ENCODE measurements at places on chromosomes 2 and 18.
A peak's percentile ranks its signal among the peaks of the same experiment; 100 is the strongest.

DNA sequence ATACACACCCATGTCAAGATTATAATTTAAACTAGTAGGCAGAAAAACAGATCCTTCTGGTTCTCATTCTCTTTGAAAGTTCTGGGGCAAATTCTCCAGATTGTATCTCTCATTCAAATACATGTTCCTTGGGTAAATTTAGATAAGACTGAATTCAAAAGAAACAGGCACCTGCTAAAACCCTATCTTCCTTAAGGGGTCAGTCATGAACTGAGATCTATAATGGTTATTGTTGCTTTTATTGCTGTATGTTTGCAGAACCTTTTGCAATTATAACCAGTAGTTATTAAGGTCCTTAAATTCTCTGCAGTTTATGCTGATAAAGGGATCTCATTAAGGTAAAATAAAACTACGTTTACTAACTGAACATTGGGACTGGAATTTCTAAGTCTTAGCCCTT, 83.5 kb downstream of the MYO5B start:
- DNase-seq: no peak

- DNase-seq: no peak
Observed at GRCh38 chr2:84498150-84498799, 18.0 kb upstream of the DNAH6 start.

GRCh38 chr2:242011167-242011513, 141.6 kb downstream of the RTP5 start:
- DNase-seq: no peak

DNA sequence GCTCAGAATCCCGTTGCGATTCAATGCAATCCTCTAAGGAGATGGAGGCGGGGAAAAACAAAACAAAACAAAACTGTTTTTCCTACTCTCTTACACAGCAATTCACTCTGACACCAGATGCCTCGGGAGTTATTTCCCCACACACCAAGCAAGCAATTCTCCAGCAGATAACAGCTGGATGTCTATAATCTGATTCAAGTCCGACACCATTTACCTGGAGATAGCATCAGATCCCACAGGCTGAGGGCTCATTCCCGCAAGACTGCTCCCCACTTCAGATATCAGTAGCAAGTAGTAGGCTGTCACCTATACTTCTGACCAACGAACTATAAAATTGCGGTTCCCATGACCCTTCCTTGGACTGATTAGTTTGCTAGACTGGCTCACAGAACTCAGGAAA, 58.7 kb downstream of the DTNB start:
- DNase-seq: no peak

DNA sequence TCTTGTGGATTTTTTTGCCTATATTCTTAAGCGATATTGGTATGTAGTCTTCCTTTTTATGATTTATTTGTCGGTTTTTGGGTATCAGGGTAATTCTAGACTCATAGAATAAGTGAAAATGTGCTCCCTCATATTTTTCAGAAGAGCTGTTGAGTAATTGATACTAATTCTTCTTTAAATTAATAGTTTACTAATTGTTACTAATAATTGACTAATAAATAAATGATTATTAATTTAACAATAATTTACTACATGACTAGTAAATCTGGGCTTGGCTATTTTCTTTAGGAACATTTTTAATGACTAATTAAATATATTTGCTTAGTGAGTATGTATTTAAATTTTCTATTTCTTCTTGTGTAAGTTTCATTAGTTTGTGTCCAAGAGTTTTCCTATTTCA, 325.0 kb downstream of the ADCYAP1 start:
- no peak for DNase-seq

GRCh38 chr2:20291846-20292408, 58.7 kb downstream of the PUM2 start:
- DNase-seq: no peak

- DNase-seq: no peak
Observed at GRCh38 chr2:235257590-235257989, 236.3 kb upstream of the AGAP1 start.

DNA sequence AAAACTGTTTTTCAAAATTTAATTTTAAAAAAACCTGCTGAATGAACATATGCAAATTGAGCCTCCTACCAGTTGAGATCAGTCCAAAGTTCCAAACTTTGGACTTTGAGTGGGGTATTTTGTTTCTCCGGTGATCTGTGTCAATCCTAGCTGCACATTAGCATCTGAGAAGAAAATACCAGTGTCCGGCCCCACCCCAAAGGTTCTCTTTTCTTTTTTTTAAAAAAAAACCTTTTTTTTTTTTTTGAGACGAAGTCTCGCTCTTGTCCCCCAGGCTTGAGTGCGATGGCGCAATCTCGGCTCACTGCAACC, 91.7 kb downstream of the SEPTIN10 start:
- no peak for DNase-seq

DNA sequence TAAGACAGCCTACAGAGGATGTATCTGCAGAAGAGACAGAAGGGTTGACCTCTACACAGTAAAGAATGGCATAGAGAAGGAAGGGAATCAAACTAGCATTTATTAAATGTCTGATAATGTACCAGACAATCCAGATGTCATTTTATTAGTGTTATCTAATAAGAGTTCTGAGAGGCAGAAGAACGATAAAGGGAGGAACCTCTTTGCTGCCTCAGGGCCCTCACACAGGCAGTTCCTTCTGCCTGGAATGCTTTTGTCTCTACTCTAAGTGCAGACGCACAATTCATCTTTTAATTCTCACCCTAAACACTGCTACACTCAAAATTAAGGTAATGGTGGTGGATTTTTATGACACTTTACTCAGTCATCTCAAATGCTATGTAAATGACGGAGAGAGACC, 64.5 kb downstream of the LRPPRC start:
- no peak for DNase-seq

GRCh38 chr18:12338382-12338781, 30.3 kb downstream of the TUBB6 start:
- DNase-seq: no peak

GRCh38 chr2:80169811-80170594, 134.5 kb downstream of the LRRTM1 start:
- DNase-seq: no peak

- no peak for DNase-seq
Observed at GRCh38 chr2:36680012-36680411, 16.5 kb upstream of the VIT start.

- DNase-seq: no peak
Observed at GRCh38 chr2:63425079-63425416, 163.2 kb downstream of the WDPCP start.

- peak; percentile 26 for DNase-seq
Observed at GRCh38 chr2:24123195-24123921, at the start of the genes FAM228B and PFN4. Gene FAM228B (plus strand): TSS chr2:24123469. CDS start chr2:24124362, 893 bp downstream. Gene PFN4 (minus strand): TSS chr2:24123334. CDS start chr2:24122535, 799 bp downstream.

DNA sequence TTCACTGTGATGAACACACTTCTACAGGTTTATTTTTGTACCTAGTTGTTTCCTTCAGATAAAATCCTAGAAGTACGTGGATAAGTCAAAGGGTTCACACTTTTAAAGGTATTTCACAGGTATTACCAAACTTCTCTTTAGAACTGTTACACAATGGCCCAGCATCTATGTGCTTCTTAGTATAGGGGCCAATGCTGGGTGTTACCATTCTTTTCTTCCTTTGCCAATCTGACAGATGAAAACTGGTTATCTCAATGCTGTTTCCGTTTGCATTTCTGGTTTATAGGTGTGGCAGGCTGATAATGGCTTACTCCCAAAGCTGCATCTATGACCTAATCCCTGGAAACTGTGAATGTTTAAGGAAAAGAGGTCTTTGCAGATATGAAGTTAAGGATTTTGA, 2.8 kb upstream of the TCF7L1 start:
- DNase-seq: no peak

- DNase-seq: no peak
Observed at GRCh38 chr2:109692013-109692743, 78.0 kb downstream of the SOWAHC start.

- DNase-seq: no peak
Observed at GRCh38 chr18:45850021-45850420, 24.5 kb downstream of the SIGLEC15 start.

GRCh38 chr18:11671156-11671555, 17.9 kb upstream of the GNAL start:
- DNase-seq: no peak

GRCh38 chr2:235390108-235390815, 103.6 kb upstream of the AGAP1 start:
- peak; percentile 5 for DNase-seq

- DNase-seq: no peak
Observed at GRCh38 chr18:62144338-62144737, 42.5 kb downstream of the PIGN start.

GRCh38 chr2:205678541-205679142, 3.7 kb upstream of the NRP2 start:
- DNase-seq: no peak

- no peak for DNase-seq
Observed at GRCh38 chr2:138023298-138023697, 59.0 kb downstream of the HNMT start.

GRCh38 chr18:63152791-63153190, 166.8 kb downstream of the BCL2 start:
- DNase-seq: no peak

DNA sequence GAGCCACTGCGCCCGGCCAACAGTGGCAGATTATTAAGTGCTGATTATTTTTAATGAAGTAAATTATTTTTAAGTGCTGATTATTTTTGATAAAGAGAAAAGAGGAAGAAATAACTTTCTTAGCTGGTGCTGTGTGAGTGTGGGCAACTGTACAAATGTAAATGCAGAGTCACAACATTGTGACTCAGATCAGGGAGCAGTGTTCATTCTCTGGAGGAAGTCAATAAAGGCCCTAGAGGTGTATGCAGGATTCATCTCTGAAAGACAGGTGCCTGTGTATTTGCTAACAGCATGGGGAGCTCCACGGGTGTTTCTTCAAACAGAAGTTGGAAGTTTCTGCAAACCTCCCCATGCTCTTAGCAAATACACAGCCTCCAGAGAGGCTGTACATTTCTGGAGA, 6.2 kb downstream of the KRTCAP3 start:
- no peak for DNase-seq

DNA sequence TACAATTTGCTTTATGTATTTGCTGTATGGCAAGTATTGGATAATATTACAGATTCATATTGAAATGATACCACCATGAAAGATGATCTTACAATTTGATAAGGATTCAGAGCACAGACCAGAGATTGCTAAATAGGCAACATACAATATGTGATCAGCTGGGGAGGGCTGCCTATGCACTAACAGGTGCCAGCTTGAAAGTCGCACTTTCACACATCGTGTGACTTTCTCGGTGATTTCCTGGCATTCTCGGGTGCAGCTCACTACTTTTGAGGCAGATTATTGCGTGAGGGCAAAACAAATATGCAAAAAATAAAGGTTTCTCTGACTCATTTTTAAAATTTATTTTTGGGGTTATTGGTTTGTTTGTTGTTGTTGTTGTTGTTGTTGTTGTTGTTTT, 36.0 kb downstream of the RBMS1 start:
- no peak for DNase-seq

DNA sequence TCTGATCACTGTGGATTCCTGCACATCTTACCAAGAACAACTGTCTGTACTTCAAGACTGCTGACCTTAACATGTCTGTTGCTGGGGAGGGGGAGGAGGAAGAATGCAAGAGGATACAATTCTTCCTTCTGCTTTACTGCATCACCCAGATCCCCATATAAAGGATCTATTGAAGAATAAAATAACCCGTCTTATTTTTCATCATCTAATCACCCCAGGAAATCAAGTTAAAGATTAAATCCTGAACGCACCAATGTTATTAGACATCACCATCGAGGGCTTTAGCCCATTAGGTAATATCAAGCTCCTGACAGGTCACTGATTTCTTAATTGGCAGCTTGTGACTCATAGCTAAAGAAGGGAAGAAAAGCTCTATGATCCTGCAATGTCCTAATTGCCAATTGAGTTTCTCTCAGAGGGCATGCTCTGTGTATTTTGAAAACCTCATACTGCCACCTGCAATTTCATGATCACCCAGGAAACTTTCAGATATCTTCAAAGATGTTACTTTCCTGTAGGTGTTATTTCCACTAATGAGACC, 75.4 kb upstream of the KCNE4 start:
- no peak for DNase-seq

- no peak for DNase-seq
Observed at GRCh38 chr2:102420290-102420689, 2.7 kb upstream of the IL18RAP start.

GRCh38 chr2:46072101-46072820, 224.9 kb upstream of the EPAS1 start:
- DNase-seq: no peak

GRCh38 chr18:74336656-74337055, 21.0 kb downstream of the C18orf63 start:
- no peak for DNase-seq

DNA sequence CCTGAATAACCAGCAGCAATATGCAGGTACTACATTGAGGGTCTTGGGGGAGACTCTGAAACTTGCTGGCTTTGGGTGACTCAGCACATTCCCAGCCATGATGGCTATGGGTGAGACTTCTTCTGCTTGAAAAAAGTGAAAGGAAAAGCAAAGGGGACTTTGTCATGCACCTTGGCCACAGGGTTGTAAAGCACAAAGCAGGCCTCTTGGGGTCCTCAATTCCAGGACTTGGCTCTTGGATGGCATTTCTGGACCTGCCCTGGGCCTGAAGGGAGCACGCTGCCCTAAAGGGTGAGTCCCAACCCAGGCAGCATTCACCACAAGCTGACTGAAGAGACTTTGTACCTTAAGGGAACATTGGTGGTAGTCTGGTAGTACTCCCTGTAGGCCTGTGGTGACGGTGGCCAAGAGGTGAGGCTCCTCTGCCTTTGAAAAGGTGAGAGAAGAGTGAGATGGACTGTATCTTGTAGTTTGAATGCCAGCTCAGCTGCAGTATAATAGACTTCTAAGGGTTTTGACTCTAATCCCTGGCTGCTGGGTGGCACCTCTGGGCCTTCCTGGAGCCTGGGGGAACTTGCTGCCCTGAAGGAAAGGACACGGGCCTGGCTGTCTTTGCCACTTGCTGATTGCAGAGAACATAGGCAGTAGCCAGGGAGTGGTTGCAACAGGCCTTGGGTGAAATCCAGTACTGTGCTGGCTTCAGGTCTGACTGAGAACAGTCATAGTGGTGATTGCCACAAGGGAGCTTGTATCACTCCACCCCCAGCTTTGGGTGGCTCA, 36.5 kb upstream of the CYTIP start:
- no peak for DNase-seq

GRCh38 chr2:85547859-85548607, 9.1 kb downstream of the MAT2A start:
- DNase-seq: no peak

DNA sequence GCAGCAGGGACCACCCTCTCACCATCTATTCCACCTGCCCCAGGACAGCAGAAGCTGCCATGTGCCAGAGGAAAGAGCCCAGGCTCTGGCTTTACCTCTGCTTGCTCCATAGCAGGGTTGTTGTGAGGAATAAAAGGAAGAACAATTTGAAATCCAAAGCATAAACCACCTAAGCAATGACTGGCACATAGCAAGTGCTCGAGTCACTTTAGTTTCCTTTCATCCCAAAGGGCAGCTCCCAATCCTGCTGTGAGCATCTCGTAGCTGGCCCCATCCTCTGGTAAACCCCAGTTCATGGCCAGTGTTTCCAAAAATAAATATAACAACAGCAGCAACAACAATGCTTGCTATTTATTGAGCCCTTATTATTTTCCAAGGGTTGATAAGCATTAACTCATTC, 923.5 kb downstream of the EPHA4 start:
- DNase-seq: no peak

- DNase-seq: no peak
Observed at GRCh38 chr2:237143676-237144440, 58.2 kb downstream of the COPS8 start.

GRCh38 chr2:131039908-131040660, 53.2 kb downstream of the FAM168B start:
- DNase-seq: peak; percentile 15

- DNase-seq: no peak
Observed at GRCh38 chr2:175080479-175080878, 75.3 kb upstream of the CHN1 start.

GRCh38 chr2:27363933-27364332, 6.2 kb downstream of the EIF2B4 start:
- DNase-seq: no peak

GRCh38 chr2:200533754-200534153, 7.7 kb downstream of the SGO2 start:
- no peak for DNase-seq
